Activated CD8-positive, alpha-beta memory T cell treated with anti-CD3 and anti-CD28 coated beads for 4 hours (primary cell): ENCODE measurements at places on chromosomes 7 and 10.

GRCh38 chr7:43083106-43083505 is 29.3 kb upstream of the HECW1 start:
- no peak for DNase-seq

DNA sequence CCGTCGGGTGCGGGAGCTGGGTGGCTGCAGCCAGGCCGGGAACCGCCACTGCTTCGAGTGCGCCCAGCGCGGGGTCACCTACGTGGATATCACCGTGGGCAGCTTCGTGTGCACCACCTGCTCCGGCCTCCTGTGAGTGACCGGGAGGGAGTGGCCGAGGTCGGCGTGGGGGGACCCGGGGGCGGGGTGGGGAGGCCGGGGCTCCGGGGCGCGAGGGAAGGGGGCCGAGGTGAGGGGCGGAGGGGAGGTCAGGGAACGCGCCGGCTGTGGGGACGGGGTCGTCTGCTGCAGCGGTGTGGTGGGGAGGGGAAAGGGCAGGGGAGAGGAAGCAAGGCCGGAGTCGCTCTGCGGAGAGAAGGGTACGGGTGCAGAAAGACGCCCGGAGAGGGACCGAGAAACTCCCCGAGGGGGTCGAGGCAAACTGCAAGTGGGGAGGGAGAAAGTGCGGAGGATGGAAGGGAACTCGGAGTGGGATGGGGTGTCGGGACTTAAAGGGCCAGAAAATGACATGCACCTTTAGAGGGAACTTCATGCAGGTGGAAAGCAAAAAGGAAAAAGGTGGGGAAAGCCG is 518 bp downstream of the AGFG2 start:
- no peak for DNase-seq

GRCh38 chr10:117569610-117570390 is 27.3 kb downstream of the EMX2 start:
- no peak for DNase-seq

DNA sequence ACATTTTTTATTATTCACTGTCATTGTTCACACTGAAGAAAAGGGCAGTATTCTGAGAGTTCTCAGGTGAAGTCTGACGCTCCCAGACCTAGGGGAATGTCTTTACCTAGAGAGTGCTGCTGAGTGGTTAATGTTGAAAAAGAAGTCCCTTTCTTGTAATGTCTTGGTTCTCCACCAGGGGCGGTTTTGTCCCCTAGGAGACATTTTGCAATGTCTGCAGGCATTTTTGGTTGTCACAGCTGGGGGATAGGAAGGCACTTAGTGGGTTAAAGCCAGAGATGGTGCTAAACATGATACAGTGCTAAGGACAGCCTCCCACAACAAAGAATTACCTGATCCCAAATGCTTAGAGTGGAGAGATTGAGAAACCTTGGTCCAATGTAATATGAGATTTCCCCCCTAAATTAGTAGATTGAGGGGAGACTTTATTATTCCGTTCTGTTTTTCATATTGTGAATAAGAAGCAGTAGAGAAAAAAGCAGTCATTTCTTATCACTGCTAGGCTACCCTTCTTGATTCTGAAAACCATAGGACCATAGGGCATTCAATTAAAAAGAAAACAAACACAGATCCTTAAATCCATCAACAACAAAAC is 13.1 kb downstream of the UMAD1 start:
- no peak for DNase-seq

DNA sequence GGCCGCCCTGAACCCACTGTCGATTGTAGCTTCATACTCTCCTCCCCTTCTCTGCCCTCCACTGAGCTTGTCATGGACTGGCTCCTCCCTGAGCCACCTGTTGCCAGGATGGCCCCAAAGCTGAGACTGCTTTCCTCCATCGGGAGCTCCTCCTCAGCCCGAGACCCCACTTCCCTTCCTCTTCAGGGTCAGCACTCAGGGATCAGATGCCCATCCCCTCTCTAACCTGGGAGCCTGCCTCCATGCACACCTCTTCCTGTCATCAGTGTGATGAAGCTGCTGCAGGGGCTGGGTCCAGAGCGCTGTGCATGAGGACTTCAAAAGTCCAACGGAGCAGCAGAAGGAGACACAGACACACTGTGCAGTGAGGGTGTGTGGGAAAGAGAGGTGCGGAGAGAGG is 201.1 kb downstream of the WDR37 start:
- DNase-seq = no peak

DNA sequence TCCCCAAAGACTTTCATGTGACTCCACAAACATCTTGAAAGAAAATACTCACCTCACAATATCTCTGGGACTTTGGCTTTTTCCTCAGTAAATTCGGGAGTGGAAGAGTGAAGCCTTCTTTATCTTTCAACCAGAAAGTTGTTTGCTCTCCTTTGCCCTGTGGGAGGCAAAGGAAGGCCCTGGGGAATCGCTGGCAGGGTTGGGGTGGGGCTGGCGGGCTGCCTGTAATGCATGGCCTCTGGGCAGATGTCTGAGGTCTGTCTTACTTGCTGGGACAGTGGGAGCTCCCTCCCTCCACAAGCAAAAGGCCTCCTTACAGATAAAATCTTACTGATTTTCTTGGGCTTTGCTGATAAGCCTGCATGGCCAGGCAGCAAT is 24.9 kb downstream of the TECTB start:
- no peak for DNase-seq

GRCh38 chr7:585873-586272 is 66.2 kb upstream of the PDGFA start:
- no peak for DNase-seq

DNA sequence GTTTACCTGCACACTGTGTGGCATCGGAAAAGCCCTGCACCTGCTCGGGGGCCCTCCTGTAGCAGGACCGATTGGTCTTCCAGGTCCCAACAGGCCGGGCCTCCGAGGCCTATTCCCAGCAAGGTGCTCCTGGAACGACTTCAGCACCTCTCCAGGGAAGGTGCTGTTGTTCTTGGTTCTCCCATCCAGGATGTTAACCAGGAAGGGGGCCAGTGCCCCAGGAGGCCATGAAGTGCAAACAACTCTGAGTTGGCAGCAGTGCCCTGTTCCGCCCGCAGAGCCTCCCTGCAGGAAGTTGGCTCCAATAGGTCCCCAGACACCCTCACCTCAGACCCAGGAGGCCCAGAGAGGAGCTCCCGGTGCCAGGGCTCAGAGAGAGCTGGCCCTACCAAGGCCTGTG is 64.0 kb upstream of the DUSP5 start:
- no peak for DNase-seq

DNA sequence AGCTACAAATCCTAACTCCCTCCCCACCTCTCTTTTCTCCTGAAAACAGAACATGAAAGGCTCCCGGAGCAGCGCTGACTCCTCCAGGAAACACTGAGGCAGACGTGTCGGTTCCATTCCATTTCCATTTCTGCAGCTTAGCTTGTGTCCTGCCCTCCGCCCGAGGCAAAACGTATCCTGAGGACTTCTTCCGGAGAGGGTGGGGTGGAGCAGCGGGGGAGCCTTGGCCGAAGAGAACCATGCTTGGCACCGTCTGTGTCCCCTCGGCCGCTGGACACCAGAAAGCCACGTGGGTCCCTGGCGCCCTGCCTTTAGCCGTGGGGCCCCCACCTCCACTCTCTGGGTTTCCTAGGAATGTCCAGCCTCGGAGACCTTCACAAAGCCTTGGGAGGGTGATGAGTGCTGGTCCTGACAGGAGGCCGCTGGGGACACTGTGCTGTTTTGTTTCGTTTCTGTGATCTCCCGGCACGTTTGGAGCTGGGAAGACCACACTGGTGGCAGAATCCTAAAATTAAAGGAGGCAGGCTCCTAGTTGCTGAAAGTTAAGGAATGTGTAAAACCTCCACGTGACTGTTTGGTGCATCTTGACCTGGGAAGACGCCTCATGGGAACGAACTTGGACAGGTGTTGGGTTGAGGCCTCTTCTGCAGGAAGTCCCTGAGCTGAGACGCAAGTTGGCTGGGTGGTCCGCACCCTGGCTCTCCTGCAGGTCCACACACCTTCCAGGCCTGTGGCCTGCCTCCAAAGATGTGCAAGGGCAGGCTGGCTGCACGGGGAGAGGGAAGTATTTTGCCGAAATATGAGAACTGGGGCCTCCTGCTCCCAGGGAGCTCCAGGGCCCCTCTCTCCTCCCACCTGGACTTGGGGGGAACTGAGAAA is 30.4 kb downstream of the PFKFB3 start:
- DNase-seq = no peak

GRCh38 chr7:29100924-29101323 is 45.4 kb downstream of the CPVL start:
- no peak for DNase-seq

DNA sequence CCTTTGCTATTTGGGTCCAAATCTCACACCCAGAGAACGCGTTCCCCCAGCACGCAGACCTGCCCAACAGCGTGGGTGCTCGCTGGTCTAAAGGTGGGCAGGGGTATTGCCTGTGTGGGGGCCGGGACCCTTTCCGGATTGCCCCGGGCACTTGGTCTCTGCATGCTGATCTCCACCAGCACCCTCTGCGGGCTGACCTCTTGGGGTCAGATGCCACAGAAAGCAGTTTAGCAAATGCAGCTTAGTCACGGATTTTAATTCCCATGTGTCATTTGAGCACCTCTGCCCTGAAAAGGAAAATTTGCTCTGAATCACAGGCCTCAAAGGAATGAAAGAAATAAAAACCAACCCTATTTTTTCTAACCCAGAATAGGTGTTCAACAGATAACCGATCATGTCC is 46.7 kb downstream of the PKD1L1 start:
- DNase-seq = no peak

GRCh38 chr10:133059093-133059470 is 28.6 kb upstream of the ADGRA1 start:
- no peak for DNase-seq

GRCh38 chr10:15378569-15378968 is 7.5 kb upstream of the FAM171A1 start:
- DNase-seq = no peak

DNA sequence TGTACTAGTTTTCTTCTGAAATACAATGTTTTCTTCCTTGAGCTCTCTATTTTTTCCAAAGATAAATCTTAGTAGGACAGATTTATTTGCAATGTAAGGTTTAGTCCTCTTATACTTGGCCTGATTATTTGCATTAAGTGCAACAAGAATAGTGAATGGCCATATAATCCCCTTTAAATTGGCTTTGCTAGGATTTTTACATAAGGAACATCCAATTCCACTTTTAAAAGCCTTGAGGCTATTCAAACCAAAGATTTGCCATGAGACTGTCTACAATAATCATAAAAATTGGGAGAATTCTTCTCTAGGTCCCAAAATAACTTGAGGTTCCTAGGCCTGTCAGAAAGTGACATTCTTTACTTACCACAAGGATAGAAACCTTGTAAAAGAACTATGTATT is 128.6 kb upstream of the THSD7A start:
- no peak for DNase-seq

DNA sequence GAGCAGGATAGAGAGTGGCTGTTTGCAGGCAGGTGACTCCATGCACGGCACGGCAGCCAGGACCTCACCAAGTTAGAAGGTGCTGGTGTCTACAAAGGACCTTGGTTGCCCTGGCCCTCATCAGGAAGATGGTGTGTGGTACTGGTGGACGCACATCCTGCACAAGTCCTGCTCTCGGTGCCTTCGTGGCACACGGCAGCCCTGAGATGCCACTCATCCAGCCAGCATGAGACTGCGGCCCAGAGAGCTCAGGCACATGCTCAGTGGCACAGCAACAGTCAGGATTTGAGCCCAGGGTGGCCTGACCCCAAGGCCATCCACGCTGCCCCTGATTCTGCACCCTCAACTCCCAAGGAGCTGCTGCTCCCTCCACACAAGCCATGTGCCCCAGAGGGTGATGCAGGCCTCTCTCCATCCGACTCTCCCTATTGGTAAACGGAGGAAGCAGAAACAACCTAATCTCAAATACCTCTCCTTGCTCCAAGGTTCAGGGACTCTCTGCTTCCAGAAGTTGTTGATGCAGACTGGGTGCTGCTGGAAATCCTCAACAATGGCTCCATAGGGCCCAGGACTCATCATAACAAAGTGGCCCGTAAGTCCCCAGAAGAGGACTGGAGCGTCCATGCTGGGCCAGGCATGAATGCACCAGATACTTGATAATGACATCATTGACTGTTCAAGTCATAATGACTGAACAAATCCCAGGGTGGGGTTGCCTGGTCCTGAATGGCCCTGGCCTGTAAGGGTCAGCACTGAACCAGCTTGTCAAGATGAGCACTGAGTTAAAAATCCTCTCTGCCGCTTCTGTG is 93.6 kb downstream of the ARHGAP22 start:
- DNase-seq = no peak

GRCh38 chr7:96414931-96415292 is 93.0 kb upstream of the SLC25A13 start:
- no peak for DNase-seq

DNA sequence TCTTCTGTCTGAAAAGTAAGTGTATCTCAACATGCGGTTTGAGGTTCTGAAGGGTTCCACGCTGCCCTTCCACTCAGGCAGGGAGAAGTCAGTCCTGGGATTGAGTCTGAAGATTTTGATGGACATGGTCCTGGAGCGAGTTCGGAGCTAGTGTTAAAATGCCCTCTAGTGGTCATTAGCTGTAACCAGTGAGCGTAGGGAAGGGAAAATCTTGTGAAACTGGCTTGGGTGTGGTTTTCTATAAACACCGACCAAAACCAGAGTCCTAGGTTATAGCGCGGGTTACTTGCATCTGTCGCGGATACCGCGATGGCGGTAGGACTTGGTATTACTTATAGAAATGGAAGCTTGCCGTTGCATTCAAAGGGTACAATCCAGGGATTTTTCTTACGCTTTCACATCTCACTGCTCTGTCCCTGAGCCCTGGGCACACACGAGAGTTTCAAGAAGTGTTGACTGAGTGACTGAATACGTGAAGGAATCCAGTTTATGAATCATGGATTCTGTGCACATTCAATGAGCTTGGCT is 348.2 kb upstream of the C7orf33 start:
- no peak for DNase-seq

DNA sequence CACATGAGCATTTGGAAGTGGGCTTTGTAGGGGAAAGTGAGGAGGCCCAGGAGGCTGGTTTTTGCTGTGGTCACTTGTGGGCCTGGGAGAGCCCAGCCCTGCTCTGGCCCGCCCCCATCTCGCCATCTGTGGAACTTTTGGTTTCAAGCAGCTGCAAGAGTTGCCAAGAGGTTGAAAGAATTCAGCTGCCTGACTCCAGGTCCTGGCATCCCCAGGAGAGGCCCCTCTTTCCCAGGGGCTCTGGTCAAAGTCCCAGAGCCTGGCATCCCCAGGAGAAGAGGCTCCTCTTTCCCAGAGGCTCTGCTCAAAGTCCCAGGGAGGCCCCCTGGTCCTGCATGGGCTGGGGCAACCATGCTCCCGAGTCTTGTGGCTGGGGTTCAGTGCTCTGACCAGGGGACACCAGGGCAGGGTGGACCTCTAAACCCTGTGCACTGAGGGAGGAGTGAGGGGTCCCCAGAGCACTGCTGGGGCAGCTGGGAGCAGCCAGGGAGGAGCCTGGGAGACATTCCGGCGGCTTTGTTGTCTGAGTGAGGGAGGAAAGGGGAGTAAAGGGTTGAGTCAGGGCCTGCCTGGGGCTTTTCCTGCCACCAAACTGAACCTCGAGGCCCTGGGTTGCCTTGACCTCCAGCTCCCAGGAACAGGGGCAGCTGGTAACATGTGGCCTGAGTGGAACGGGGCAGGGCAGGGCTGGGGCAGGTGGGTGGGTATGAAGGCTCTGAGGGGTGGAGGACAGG is 27.7 kb upstream of the CSGALNACT2 start:
- DNase-seq = no peak

- DNase-seq = no peak
Observed at GRCh38 chr7:93817526-93817925, 73.0 kb downstream of the TFPI2 start.
